Osteocyte (in vitro differentiated cells): ENCODE measurements at places on chromosomes 2 and 18. TPM values are rescaled to one million over a fixed set of nuclear protein-coding genes. Genes with fewer than 3 reads are reported as not detected.

- H3K27me3 ChIP-seq: no peaks in the 10 kb centered on the region
- peak overlapping the region; percentile 24 for H3K4me3 ChIP-seq
- H3K36me3 ChIP-seq: no peaks in the 10 kb centered on the region
- no peak overlapping the region for H3K27ac ChIP-seq
Measured at GRCh38 chr2:177165721-177166711, 46.6 kb upstream of the HNRNPA3 start.

Gene DSG2
- total RNA-seq: 16.6 and 18.5 TPM in 2 replicates

Gene CRIM1
- total RNA-seq: 167 and 194 TPM in 2 replicates

Gene AFF3
- total RNA-seq: 239 and 248 TPM in 2 replicates

Gene SKOR2
- not detected in 2 replicates for total RNA-seq

Gene EMX1
- not detected in 2 replicates for total RNA-seq

Gene OR6B2
- not detected in 2 replicates for total RNA-seq

Gene CEP192
- total RNA-seq: 20.4 and 22.9 TPM in 2 replicates

- peaks cover 22% of the 10 kb centered on the region for H3K4me1 ChIP-seq
- no peak overlapping the region for H3K4me3 ChIP-seq
- no peak for DNase-seq
- H3K36me3 ChIP-seq: no peaks in the 10 kb centered on the region
Measured at GRCh38 chr2:85678377-85678776, 10.4 kb upstream of the SFTPB start.

- H3K27me3 ChIP-seq: no peaks in the 10 kb centered on the region
- peaks cover 6% of the 10 kb centered on the region for H3K36me3 ChIP-seq
- peak overlapping the region; percentile 83 for H3K27ac ChIP-seq
- H3K4me3 ChIP-seq: no peak overlapping the region
Measured at GRCh38 chr18:77062518-77063003, 70.0 kb downstream of the MBP start.

DNA sequence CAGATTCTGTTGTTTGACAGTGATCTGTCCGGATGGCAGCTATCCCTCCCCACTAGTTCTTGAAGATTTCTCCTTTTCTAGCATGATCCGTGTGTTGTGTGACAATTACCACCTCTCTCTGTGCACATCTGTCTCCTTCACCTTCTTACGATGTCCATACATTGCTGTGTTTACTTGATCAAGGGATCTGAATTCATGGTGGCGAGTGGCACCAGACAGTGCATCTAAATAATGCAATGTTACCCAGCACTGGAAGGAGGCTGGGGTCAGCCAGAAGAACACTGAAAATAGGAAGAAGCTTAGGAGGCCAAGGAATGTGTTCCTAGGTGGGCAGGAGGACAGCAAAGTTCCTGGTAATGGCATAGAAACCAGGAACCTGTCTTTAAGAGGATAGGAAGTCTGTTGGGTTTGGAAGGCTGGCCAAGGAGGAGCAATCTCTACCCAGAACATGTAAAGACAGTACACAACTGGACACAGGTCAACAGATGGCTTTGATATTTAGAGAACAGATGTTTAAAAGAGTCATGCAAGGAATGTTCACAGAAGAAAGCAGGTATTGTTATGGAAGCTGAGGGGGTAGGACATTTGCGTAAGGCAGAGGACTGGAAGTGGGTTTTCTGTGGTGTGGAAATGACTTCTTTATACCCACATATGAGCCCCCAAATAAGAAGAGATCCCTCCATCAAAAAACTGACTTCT lies 126.4 kb downstream of the HRH4 start:
- no peaks in the 10 kb centered on the region for H3K36me3 ChIP-seq
- H3K27ac ChIP-seq: no peak overlapping the region
- H3K4me3 ChIP-seq: no peak overlapping the region
- peaks cover 27% of the 10 kb centered on the region for H3K27me3 ChIP-seq

- H3K4me3 ChIP-seq: peak overlapping the region; percentile 42
- peaks cover 72% of the 10 kb centered on the region for H3K4me1 ChIP-seq
Measured at GRCh38 chr2:120934574-120935338, 199.1 kb downstream of the GLI2 start.

GRCh38 chr2:95315801-95316411 lies 18.8 kb downstream of the KCNIP3 start:
- H3K27me3 ChIP-seq: peaks cover 2% of the 10 kb centered on the region
- H3K4me3 ChIP-seq: no peak overlapping the region
- no peak overlapping the region for H3K27ac ChIP-seq
- peaks cover 2% of the 10 kb centered on the region for H3K4me1 ChIP-seq
- no peak for DNase-seq

DNA sequence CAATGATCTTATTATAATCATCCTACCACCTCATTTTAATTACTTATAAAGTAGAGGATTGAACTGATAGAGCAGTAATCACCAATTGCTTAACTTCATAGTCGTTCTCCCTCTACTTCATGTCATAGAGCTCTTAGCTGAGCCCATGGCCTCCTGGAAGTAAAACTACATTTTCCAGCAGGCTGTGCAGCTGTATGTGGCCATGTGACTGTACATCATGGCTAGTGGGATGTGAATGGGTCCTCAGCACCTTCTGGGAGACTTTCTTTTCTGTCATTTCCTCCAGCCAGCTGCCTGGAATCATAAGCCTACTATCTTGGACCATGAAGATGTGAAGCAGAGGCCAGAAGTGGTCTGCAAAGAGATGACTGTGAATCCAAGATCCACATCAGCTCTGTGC lies 128.7 kb upstream of the SKOR2 start:
- H3K27me3 ChIP-seq: no peaks in the 10 kb centered on the region
- DNase-seq: no peak
- H3K36me3 ChIP-seq: no peaks in the 10 kb centered on the region
- H3K4me1 ChIP-seq: no peaks in the 10 kb centered on the region
- no peak overlapping the region for H3K4me3 ChIP-seq

Gene CD207
- not detected in 2 replicates for total RNA-seq

Gene SLC38A11
- total RNA-seq: not detected in 2 replicates

- H3K4me1 ChIP-seq: no peaks in the 10 kb centered on the region
- H3K4me3 ChIP-seq: no peak overlapping the region
- H3K27ac ChIP-seq: no peak overlapping the region
Measured at GRCh38 chr18:74856434-74856833, 258.8 kb downstream of the ZNF407 start.

- no peak for DNase-seq
- H3K36me3 ChIP-seq: peaks cover 13% of the 10 kb centered on the region
- no peak overlapping the region for H3K4me3 ChIP-seq
- H3K4me1 ChIP-seq: peaks cover 19% of the 10 kb centered on the region
- no peak overlapping the region for H3K27ac ChIP-seq
- no peaks in the 10 kb centered on the region for H3K27me3 ChIP-seq
Measured at GRCh38 chr18:44973282-44973681, 292.6 kb downstream of the SETBP1 start.

GRCh38 chr2:75100011-75100800 lies 99.1 kb downstream of the TACR1 start:
- DNase-seq: no peak
- no peak overlapping the region for H3K27ac ChIP-seq
- peaks cover 20% of the 10 kb centered on the region for H3K27me3 ChIP-seq
- no peak overlapping the region for H3K4me3 ChIP-seq
- H3K36me3 ChIP-seq: no peaks in the 10 kb centered on the region

GRCh38 chr18:75408554-75409506 lies 18.7 kb downstream of the SMIM21 start:
- peak overlapping the region; percentile 31 for H3K27ac ChIP-seq
- no peaks in the 10 kb centered on the region for H3K36me3 ChIP-seq
- H3K4me1 ChIP-seq: peaks cover 24% of the 10 kb centered on the region
- no peak for DNase-seq

Gene NLRC4
- not detected in 2 replicates for total RNA-seq

DNA sequence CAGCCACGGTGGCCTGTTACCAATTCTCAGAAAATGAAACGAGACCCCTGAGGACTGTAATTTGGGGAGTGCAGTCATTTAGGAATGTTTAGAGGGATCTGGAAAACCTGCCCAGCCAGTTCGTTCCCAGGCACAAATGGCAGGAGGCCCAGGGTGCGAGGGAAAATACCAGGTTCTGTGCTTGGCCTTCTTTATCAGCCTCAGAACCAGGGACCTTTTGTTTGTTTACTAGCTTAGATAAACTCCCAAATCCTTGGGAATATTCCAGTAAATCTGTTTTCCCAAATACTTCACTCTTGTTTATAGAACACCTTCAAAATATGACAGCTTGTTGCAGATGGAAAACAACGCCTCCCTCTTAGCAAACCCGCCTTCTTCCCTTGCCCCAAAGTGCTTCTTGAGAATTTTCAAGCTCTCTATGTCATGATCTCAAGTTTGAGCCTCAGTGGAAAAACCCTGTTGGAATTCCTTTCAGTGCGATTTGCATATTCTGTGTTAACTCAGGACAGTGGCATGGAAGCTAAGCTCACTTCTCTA lies 400.3 kb upstream of the SMIM21 start:
- H3K4me3 ChIP-seq: no peak overlapping the region
- no peak for DNase-seq
- no peak overlapping the region for H3K27ac ChIP-seq
- no peaks in the 10 kb centered on the region for H3K27me3 ChIP-seq

Gene TUBA3D
- not detected in 2 replicates for total RNA-seq

GRCh38 chr2:149538138-149538833 lies 49.3 kb downstream of the MMADHC start:
- H3K36me3 ChIP-seq: no peaks in the 10 kb centered on the region
- H3K4me3 ChIP-seq: no peak overlapping the region
- no peaks in the 10 kb centered on the region for H3K27me3 ChIP-seq
- DNase-seq: no peak
- H3K27ac ChIP-seq: no peak overlapping the region
- H3K4me1 ChIP-seq: no peaks in the 10 kb centered on the region

DNA sequence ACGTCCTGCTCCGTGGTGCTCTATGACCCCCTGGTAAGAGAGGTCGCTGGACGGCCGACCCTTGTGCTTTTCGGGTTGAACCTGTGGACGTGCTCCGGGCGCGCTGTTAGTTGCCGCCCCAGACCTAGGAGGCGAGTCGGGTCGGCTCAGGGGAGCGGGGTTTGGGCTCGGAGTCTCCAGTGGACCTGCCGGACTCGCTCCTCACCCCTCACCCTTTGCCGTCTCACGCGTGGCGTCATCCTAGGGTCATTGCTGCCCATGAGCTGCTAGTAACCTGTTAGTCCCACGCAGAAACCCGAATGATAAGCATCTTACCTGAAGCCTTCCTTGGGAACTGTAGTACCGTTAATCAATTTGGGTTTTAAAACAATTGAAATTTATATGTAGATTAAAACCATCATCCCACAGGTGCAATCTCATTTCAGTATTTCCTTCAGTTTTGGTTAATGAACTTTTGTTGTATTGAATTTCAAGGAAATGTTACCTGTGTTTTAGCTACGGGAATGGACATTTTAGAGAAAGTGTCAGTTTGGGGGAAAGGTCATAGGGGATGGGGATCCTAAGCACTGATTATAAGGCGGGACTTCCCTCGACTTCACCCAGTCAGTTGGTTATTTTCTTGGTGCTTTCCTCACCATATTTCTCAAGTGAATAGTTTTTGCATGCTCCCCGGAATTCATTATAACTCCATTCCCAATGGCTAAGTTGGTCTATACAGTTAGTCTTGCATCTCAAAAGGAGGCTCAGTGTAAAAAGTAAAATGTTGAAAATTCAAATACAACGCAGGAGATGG lies 536 bp downstream of the ELP2 start:
- H3K4me3 ChIP-seq: peak overlapping the region; percentile 94
- no peak for DNase-seq
- peak overlapping the region; percentile 95 for H3K27ac ChIP-seq
- peaks cover 40% of the 10 kb centered on the region for H3K4me1 ChIP-seq
- H3K27me3 ChIP-seq: no peaks in the 10 kb centered on the region

DNA sequence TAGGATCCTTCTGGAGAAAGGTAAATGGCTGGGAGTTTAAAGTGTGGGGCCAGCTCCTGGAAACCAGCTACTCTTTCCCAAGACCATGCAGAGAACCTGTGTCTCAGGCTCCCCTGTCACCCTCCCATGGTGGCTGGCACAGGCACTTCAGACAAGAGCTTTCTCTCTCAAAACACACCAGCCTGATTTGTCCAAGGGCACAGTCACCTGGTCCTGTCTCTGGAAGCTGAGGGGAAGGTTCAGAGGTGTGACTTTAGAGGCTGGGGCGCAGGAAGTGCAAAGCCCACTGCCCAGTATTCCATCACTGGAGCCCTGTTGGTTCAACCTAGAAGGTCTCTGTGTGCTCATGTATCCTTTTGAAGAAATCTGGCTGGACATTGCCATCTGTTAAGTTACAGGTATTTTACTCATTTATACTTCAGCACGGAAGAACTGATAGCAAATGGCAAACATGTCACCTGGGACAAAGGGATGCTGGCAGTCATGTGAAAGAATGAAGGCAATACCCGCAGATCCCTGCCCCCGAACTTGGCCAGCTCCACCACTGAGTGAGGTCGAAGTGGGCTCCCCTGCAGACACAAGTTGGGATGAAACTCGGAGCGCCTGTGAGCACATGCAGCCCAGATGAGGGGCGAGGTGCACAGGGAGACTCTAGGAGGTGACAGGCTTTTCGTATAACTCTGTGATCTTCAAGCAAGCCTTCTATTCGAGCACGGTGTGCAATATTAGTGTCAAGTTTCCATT lies 96.9 kb upstream of the MGAT4A start:
- H3K4me1 ChIP-seq: peaks cover 2% of the 10 kb centered on the region
- no peak overlapping the region for H3K4me3 ChIP-seq
- H3K27ac ChIP-seq: no peak overlapping the region
- H3K36me3 ChIP-seq: no peaks in the 10 kb centered on the region
- H3K27me3 ChIP-seq: peaks cover 49% of the 10 kb centered on the region
- DNase-seq: no peak

GRCh38 chr18:59282341-59282740 lies 9.1 kb upstream of the RAX start:
- no peaks in the 10 kb centered on the region for H3K36me3 ChIP-seq
- H3K27me3 ChIP-seq: peaks cover 93% of the 10 kb centered on the region
- no peak overlapping the region for H3K27ac ChIP-seq
- H3K4me1 ChIP-seq: no peaks in the 10 kb centered on the region

GRCh38 chr2:241724259-241724974 lies 10.0 kb upstream of the D2HGDH start:
- no peak for DNase-seq
- no peak overlapping the region for H3K4me3 ChIP-seq
- no peaks in the 10 kb centered on the region for H3K4me1 ChIP-seq
- no peak overlapping the region for H3K27ac ChIP-seq
- H3K27me3 ChIP-seq: no peaks in the 10 kb centered on the region

GRCh38 chr2:44358503-44358902 lies 2.8 kb downstream of the PREPL start:
- H3K27me3 ChIP-seq: no peaks in the 10 kb centered on the region
- no peak overlapping the region for H3K4me3 ChIP-seq
- H3K4me1 ChIP-seq: peaks cover 29% of the 10 kb centered on the region
- DNase-seq: no peak
- H3K27ac ChIP-seq: no peak overlapping the region
- H3K36me3 ChIP-seq: peaks cover 7% of the 10 kb centered on the region

DNA sequence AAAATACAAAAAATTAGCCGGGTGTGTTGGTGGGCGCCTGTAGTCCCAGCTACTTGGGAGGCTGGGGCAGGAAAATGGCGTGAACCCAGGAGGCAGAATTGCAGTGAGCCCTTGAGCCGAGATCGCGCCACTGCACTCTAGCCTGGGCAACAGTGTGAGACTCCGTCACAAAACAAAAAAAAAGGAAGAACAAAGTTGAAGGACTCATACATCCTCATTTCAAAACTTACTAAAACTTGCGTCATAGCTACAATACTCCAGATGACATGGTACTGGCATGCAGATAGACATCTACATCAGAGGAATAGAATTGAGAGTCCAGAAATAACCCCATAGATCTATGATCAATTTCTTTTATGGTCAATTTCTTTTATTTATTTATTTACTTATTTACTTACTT lies 13.6 kb upstream of the CYP27C1 start:
- no peak overlapping the region for H3K27ac ChIP-seq
- H3K4me1 ChIP-seq: no peaks in the 10 kb centered on the region
- peaks cover 7% of the 10 kb centered on the region for H3K36me3 ChIP-seq
- DNase-seq: no peak
- no peaks in the 10 kb centered on the region for H3K27me3 ChIP-seq
